SHP77 (cell line): ENCODE measurements at places on chromosomes 2 and 18.

GRCh38 chr2:219024059-219024458, 17.3 kb downstream of the CFAP65 start:
- no peak for DNase-seq

DNA sequence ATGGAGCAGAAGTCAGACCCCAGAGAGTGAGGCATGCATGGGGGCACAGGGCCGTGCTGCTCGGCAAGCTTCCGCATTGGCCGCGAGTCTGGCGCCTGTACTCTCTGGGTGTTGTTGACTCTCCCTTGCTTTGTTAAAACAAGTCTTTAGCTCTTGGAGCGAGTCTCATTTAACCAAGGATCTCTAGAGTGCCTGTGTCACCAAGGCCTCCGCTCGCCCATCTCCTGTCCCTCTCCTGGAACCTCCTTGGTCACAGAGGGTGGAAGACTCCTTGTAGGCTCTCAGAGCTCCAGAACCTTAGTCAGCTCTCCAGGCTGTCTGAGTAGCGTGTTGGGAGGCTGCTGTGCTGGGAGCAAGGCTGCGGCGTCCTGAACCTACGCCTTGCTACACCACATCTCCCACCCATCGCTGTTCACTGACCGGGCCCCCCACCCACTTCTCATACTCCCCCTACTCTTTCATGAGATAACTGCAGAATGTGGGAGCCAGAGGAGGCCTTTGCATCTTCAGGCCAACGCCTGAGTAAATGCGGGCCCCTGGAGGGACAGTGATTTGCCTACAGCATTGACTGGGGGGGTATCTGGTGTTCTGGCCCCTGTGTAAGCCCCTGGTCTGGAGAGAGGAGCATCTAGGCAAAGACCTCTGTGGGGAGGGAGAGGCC, 66.1 kb downstream of the CIB4 start:
- no peak for DNase-seq

- DNase-seq = no peak
Measured at GRCh38 chr18:56565046-56565445, 73.3 kb downstream of the TXNL1 start.

DNA sequence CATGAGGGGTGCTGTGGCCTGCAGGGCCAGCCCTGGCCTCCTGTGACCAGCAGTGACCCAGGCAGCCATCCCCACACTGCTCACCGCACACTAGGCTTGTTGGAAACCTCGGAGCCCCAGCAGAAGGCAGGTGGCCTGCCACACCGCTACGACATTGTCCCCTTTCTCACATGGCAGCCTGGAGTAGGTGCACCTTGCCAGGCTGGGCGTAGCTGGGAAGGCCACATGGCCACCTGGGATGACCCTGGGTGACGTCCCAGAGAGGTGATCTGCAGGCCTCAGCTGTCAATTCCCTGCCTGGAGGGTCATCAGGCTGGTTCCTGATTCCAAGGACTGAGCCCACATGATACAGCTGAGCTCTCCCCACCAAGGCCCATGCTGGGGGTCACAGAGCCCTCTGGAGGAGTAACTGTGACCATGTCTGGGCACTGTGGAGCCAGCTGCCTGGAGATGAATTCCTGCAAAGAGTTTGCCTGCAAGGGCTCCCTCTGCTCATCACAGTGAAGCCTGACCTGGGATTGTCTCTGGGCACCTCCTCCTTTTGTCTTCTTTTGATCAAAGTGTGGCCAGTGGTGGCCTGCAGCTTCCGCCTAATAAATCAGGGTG, 119.6 kb upstream of the OTOS start:
- no peak for DNase-seq

- no peak for DNase-seq
Measured at GRCh38 chr18:28132084-28132483, 44.8 kb downstream of the CDH2 start.

GRCh38 chr18:28529644-28530043, 352.7 kb upstream of the CDH2 start:
- no peak for DNase-seq

- no peak for DNase-seq
Measured at GRCh38 chr18:42758852-42759251, 356.6 kb downstream of the RIT2 start.

DNA sequence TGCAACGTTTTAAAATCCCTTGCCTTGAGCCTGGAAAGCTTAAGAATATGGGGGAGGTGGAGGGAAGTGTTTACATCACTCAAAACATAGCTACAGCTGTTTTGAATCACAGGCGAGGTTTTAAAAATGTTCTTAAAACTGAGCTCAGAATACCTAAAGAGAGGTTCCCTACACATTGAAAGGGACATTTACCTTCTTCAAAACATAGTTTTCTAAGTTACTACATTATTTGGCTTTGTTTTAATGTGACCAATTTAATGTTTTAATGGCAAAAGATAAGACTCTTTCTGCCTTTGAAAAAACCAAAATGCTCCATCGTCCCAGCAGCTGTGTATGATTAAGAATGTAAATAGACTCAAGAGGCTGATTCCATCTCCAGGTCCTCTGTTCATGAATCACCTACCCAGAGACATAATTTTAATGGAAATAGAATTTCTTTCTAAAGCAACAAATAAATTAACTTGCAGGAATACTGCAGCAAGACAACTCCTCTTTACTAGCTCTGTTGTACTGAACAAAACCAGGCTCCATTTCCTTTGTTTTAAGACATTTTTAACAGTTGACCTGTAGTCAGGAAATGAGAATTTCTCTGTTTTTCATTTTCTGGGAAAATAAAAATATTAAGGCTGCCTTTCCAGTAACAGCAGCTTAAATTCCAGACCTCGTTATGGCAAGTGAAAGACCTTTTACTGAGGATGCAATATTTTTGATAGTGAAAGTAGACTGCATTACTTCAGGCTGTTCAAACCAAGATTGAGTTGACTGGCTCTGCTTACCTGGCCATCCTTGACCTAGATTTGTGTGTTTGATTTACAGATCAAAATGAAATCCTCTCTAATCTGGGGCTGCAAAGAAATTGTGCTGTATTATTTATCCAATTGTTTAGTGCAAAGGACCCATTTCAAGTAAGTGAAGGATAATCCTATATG, 33.7 kb upstream of the WDR75 start:
- DNase-seq = peak; percentile 45

GRCh38 chr2:150319085-150319484, 168.4 kb downstream of the RND3 start:
- no peak for DNase-seq
